ENCODE measurements at places on chromosomes 2 and 18. TPM values are rescaled to one million over a fixed set of nuclear protein-coding genes. Genes with fewer than 3 reads are reported as not detected.

Gene TSPYL6
- total RNA-seq = not detected

Gene ALPG
- not detected for total RNA-seq

Gene ITGA4
- total RNA-seq = 1.6 TPM

Gene IL36G
- total RNA-seq = not detected

Gene ASPRV1
- total RNA-seq = 0.11 TPM

Gene ESPNL
- not detected for total RNA-seq

Gene CYP1B1
- 0.07 TPM for total RNA-seq

Gene RHOB
- total RNA-seq = 1,028 TPM

Gene PIGN
- 53.9 TPM for total RNA-seq

Gene UGT1A8
- not detected for total RNA-seq

Gene CYP27A1
- 10.9 TPM for total RNA-seq

Gene FARP2
- 41.6 TPM for total RNA-seq

Gene UPP2
- not detected for total RNA-seq

Gene SPATA3
- not detected for total RNA-seq

Gene ZDBF2
- total RNA-seq = 9.0 TPM

Gene DSG1
- not detected for total RNA-seq

Gene ARHGAP15
- not detected for total RNA-seq

Gene SERPINB3
- not detected for total RNA-seq

Gene ZNF396
- total RNA-seq = 0.53 TPM

Gene CCDC148
- not detected for total RNA-seq

Gene POU3F3
- total RNA-seq = not detected

Gene TFCP2L1
- not detected for total RNA-seq

Gene FAHD2A
- 34.0 TPM for total RNA-seq

Gene ST3GAL5
- total RNA-seq = 11.6 TPM

Gene TUBA4B
- not detected for total RNA-seq

Gene ASAP2
- 44.0 TPM for total RNA-seq

Gene TBR1
- total RNA-seq = 0.04 TPM

Gene SERPINB12
- total RNA-seq = not detected

Gene ACMSD
- total RNA-seq = not detected

Gene HAAO
- 0.18 TPM for total RNA-seq

Gene SULT1C2
- total RNA-seq = not detected

Gene PSMG2
- total RNA-seq = 69.1 TPM

Gene CHRNG
- total RNA-seq = not detected

All from pulmonary artery endothelial cell (primary cell).